Activated T-helper 9 cell treated with anti-CD3 and anti-CD28 coated beads, Interleukin-2, amount 50 U/mL, for 16 hours (primary cell): ENCODE measurements at places on chromosomes 3 and 15.

- DNase-seq = no peak
Measured at GRCh38 chr3:126269354-126269753, 87.9 kb downstream of the KLF15 start.

GRCh38 chr3:79845546-79845945, 77.7 kb upstream of the ROBO1 start:
- no peak for DNase-seq

GRCh38 chr3:151248772-151249337, 29.5 kb downstream of the P2RY14 start:
- no peak for DNase-seq

DNA sequence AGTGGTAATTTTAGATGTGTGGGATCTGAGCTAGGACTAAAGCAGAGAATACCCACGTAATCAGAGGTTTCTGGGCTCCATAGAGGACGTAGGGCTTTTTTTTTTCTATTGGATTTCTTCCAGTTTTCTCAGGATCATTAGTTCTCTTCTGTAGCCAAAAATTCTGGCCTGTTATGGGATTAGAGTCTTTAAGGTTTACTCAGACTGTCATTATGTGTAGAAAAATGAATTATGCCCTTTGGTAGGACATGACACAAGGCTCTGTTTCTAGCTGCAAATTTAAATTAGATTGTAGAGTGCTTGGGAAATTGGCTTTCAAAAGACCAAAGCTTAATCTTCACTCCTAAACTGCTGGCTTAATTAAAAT, 1.9 kb downstream of the SETD5 start:
- no peak for DNase-seq

- DNase-seq = no peak
Measured at GRCh38 chr3:78347176-78347575, 1307.3 kb downstream of the ROBO2 start.

- no peak for DNase-seq
Measured at GRCh38 chr3:187262360-187262759, 29.2 kb downstream of the MASP1 start.

DNA sequence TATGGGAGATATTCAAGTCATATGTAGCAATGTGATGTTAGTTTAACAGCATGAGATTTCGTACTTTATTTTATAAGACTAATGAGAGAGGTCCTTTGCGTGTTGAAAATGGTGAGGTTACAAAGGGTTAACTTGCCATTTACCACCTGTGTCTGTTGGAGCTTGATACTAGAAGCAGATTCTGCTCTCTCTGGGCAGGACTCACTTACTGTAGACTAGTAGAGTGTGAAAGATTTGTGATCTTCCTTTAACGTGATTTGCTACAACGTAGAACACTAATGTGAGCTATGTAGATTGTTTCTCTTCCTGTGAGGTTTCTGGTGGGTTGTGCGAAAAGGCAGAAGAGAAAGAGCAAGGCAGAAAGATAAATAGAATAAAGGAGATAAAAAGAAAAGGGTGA, 1.1 kb downstream of the TP63 start:
- no peak for DNase-seq

DNA sequence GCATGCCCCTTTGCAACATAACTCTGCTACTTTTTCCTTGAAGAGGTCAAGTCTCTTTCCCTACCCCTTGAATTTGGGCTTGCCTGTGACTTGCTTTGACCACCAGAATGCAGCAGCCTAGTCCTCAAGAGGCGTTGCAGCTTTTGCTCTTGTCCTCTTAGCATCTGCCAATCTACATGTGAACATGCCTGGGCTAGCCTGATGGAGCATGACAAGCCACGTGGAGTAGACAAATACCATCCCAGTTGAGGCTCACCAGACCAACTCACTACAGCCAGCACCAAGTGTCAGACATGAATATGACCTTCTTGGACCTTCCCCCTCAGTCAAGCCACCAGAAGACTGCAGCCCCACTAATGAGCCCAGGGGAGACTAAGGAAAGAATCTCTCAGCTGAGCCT, 32.9 kb downstream of the AMOTL2 start:
- DNase-seq = no peak

GRCh38 chr3:49279376-49279775, 2.3 kb upstream of the C3orf62 start:
- no peak for DNase-seq

DNA sequence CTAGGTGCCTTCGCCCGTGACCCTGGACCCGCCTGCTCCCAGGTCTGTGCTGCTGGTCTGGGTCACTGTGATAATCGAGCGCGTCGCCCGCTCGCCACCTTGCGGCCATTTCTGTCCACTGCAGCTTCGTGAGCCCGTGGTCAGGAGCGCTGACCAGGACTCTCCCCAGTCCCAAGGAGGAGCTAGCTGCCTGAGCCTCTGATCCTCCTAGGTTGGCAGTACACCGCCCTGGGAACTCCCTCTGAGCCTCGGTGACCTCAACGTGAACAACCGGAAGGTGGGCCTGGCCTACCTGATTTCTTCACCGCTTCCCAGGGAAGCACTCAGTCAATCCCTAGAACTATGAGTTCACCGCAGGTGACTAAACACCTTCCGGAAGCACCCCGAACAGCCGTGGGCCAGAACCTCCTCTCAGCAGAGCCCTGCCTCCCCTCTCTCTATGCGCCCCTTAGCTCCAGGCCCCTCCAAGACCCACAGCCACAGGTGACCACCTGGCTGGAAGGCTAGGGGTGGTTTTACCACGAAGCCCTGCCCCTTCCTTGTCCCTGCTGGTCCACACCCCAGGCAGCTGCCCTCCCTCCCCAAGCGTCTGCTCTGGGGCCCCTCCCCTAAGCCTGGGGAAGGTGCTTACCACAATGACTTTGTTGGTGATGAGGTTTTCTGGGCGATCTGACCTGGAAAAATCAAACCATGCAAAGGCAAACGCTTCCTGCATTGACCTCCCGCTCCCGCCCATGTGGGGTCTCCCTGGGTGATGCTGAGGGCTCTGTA, 9.7 kb downstream of the PLA2G4D start:
- DNase-seq = peak; percentile 28

GRCh38 chr3:187926620-187927019, 181.4 kb upstream of the BCL6 start:
- DNase-seq = no peak

DNA sequence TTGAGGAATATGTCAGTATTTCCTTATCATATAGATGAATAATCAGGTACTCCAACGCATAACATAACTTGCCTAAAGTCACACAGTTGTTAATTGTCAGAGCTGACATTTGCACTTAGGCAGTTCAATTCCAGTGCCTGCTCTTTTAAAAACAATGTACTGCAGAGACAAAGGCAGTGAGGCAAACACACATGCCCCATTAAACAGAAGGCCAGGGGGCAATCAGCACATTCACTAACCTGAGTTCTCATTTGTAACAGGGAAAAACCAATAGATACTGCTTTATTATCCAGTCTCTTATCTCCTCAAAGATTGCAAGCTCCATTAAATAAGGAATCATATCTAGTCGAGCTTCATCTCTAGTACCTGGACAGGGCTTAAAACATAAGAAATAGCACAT, 1017.4 kb downstream of the SQOR start:
- no peak for DNase-seq

GRCh38 chr3:164929642-164930041, 148.7 kb downstream of the SI start:
- no peak for DNase-seq
